Kidney tubule cell (primary cell): ENCODE measurements at places on chromosomes 1 and 21.

GRCh38 chr1:117473063-117473462, 105.8 kb downstream of the MAN1A2 start:
- DNase-seq: no peak

- peak; percentile 41 for DNase-seq
Observed at GRCh38 chr1:28508435-28508754, 2.6 kb downstream of the RCC1 start.

DNA sequence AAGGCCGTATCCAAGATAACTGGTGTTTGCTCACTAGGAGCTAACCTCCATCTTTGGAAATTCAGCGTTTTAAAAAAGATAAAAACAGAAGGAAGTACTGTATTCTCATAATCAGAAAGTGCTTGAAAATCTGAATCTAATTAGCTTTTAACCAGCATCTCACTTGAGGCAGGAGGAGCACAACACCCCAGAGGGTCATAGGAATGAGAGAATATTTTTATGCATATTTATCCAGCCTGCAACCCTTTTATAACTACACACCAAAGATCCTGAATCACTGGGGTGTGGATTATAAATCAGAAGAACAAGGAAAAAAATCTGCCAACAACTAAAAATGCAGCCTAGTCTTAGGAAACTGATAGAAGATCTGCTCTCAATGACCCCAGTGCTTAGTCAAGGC, 68.0 kb upstream of the PTCH2 start:
- DNase-seq: no peak

DNA sequence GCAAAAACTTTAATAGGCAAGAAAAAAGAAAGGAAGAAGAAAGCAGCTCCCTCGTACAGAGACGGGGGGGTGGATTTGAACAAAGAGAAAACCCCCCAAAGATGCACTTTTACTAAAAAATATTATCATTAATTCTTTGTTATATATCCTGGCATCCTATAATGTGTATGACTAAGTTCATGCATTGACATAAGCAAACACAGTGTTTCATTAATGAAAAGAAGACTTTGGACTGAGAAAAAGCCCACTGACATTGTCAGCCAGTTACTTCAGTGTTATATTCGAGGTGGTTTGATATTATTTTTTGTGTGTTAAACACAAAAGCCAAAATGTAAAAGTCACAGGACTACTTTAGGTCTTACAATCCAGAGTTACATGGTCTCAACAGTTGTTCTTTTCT, 110.1 kb upstream of the DPYD start:
- no peak for DNase-seq

- DNase-seq: no peak
Observed at GRCh38 chr1:208479435-208479834, 235.3 kb upstream of the PLXNA2 start.

DNA sequence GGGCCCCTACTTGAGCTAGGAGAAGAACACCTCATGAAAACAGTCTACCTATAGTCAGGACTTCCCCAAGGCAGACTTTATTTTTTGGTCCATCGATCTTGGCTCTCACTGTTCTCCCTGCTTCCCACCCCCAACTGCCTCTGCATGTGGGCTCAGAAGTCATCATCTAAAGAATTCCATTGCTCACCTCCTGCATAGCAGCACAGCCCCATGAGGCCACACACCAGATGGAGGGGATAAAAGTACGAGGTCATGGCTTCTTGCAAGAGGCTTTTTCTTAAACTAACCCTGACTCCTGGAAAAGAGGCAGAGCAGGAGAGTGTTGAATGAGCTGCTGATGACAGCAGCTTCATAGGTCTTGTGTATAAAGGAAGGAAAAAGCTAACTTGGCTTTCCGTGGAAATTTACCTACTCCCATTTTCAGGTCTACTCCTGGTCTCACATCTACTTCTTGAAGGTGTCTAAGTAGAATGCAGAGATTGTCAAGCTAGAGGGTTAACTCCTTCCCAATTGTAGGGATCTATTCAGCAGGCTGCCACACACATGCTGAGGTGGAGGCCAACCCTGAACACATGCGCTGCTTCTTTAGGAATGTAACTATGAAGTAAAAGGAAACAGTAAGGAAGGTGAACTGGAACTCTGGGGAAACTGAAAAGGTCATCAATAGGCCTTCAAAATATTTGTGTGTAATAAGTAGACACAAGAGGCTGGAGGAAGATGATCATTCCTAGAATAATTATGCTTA, 18.7 kb downstream of the WNT2B start:
- peak; percentile 92 for DNase-seq

- no peak for DNase-seq
Observed at GRCh38 chr1:66282891-66283621, 250.9 kb upstream of the SGIP1 start.

- peak; percentile 69 for DNase-seq
Observed at GRCh38 chr1:55559161-55559611, 344.0 kb upstream of the USP24 start.

GRCh38 chr1:55970526-55971110, 608.7 kb downstream of the PLPP3 start:
- no peak for DNase-seq

DNA sequence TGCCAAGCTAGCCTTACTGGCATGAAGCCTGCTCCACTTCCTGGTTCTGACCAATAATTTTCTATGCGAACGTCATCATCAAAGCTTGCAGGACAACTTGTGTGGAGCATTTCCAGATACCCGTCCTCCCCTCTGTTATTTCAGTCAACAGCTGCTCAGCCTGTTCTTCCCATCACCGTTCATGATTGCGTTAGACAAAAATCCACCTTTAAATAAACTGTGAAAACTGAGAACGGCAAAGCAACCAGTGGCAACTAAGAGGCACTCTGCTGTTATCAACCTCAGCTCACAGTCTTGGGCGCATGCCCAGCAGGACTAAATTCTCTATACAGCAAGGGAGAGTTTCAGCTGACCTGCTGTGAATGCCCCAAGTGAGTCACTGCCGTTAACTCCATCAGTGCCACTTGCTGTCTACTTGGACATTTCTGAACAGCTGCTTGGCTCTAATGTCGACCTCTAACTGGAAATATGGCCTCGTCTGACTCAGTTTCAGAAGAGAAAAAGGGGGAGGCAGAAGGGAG, 207.4 kb upstream of the RUNX1 start:
- DNase-seq: peak; percentile 96

- DNase-seq: no peak
Observed at GRCh38 chr1:179177182-179177581, 52.3 kb downstream of the ABL2 start.

- DNase-seq: no peak
Observed at GRCh38 chr1:107862064-107862463, 102.9 kb downstream of the VAV3 start.
